ENCODE measurements at places on chromosomes 1 and 21. TPM values are rescaled to one million over a fixed set of nuclear protein-coding genes. Genes with fewer than 3 reads are reported as not detected.

TRIM46 gene
- total RNA-seq = 0.52 TPM

ELF3 gene
- 1,089 TPM for total RNA-seq

CCDC181 gene
- total RNA-seq = 0.15 TPM

TNFRSF1B gene
- 28.3 TPM for total RNA-seq

UBE2U gene
- not detected for total RNA-seq

ATAD3C gene
- total RNA-seq = 0.49 TPM

RABIF gene
- total RNA-seq = 12.0 TPM

PTGER3 gene
- 2.7 TPM for total RNA-seq
